ENCODE measurements at places on chromosomes 11 and 22. TPM values are rescaled to one million over a fixed set of nuclear protein-coding genes. Genes with fewer than 3 reads are reported as not detected.

DNA sequence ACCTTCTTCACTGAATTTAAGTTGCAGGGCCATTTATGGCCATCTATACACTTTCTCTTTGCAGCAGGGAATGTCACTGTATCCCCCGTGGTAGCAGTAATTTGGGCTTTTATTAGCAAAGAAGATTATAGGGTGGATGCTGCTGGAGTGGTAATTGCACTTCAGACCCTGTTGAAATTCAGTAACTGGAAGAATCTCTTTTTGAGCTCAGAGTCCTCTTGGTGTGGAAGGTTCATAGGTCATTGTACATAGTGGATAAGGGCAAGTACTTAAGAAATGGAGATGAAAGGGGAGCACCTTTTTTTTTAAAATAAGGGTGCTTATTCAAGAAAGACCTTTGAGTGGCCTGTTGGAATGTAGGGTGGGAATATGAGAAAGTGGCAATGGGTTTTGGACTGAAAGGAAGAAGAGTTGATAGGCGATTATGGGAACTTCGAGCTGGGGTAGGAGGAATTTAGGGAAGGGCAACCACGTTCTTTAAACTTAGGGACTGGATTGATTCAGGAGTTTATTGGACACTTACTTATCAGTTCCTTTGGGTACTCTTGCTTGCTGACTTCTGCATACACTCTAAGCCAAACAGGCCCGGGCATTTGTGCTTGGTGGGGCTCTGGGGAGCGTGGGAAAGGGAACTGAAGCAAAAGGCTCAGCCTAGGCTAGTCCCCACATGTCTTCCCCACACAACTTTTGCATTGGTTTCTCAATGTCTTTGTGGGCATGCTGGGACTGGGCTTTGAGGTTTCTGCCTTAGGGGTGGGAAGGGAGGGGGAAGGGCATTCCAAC, 26.5 kb downstream of the CTNND1 start:
- no peaks in the 10 kb centered on the region for H3K27me3 ChIP-seq
- H3K4me3 ChIP-seq, result peak overlapping the region; percentile 49
- peaks cover 51% of the 10 kb centered on the region for H3K4me1 ChIP-seq
- no peak for DNase-seq
- peak overlapping the region; percentile 91 for H3K27ac ChIP-seq

DNA sequence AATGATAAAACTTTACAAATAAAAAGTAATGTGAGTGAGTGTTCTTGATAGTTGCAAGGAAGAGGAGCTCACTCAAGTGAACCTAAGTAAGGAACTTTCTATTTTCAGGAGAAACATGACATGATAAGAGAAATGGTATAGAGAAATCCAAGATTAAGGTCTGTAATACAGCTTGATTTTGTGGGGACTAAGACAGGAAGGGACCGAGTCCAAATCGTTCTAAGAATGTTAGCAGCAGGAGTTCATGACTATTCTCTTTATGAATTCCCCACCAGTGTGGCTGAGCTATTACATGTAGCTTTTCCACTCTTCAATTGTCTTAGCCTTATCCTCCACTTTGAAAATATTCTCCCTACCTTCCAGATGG, 698.6 kb upstream of the ARHGAP42 start:
- H3K4me3 ChIP-seq, result no peak overlapping the region
- no peak for DNase-seq
- H3K27ac ChIP-seq, result no peak overlapping the region
- H3K36me3 ChIP-seq, result no peaks in the 10 kb centered on the region
- peaks cover 8% of the 10 kb centered on the region for H3K27me3 ChIP-seq
- H3K4me1 ChIP-seq, result peaks cover 20% of the 10 kb centered on the region

GRCh38 chr11:35600331-35600838, 17.9 kb upstream of the FJX1 start:
- DNase-seq, result no peak
- no peaks in the 10 kb centered on the region for H3K36me3 ChIP-seq

DNA sequence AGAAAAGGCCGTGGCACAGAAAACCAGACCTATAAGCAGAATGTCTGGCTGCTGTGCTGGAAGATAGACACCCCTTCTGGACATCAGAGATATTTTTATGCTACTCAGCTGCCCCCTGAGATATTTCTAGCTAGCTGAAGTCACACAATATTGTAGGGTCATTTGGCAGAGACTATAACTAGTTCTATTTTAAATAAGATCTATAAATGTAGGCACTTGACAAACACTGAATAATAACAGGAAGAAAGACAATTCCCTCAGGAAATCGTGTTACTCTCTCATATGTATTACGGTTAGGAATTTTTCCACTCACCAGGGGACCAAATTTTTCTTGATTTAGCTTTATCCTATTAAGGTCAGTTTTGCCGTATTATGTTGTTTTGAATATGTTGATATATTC, 845.4 kb downstream of the OPCML start:
- H3K4me3 ChIP-seq, result no peak overlapping the region
- no peaks in the 10 kb centered on the region for H3K36me3 ChIP-seq
- no peak for DNase-seq
- H3K27me3 ChIP-seq, result peaks cover 46% of the 10 kb centered on the region
- H3K4me1 ChIP-seq, result peaks cover 20% of the 10 kb centered on the region

- H3K27ac ChIP-seq, result no peak overlapping the region
- no peak for DNase-seq
- peaks cover 19% of the 10 kb centered on the region for H3K27me3 ChIP-seq
- H3K4me3 ChIP-seq, result no peak overlapping the region
- peaks cover 39% of the 10 kb centered on the region for H3K4me1 ChIP-seq
- H3K36me3 ChIP-seq, result no peaks in the 10 kb centered on the region
These were observed 105.6 kb downstream of the PKNOX2 start for GRCh38 chr11:125270106-125270505.

DNA sequence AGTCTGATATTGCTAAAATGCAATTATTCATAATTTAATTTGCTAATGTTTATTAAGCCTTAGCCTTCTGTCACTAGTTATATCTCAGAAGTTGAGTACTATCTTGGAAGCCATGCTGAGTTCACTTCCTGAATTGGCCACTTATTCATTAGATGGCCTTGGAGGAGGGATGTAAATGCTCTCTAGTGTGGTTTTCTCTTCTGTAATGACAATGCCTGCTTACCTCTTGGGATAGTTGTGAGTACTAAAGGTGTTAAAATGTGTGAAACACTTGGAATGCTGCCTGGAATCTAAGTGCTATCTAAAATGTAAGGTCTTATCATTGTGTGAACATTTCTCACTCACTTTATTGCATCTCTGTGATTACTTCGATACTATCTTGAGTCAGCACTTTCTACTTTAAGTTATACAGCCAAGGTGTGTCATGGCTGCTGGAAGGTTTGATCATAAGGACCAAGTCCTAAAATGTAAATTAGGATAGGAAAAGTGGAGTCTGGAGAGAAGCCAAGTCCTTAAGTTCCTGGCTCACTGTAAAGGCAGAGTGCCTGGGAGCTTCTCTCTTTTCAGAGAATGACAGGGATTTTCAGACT, 12.4 kb downstream of the GLYATL2 start:
- H3K4me3 ChIP-seq, result no peak overlapping the region
- no peaks in the 10 kb centered on the region for H3K27me3 ChIP-seq
- H3K4me1 ChIP-seq, result no peaks in the 10 kb centered on the region
- no peak overlapping the region for H3K27ac ChIP-seq

DNA sequence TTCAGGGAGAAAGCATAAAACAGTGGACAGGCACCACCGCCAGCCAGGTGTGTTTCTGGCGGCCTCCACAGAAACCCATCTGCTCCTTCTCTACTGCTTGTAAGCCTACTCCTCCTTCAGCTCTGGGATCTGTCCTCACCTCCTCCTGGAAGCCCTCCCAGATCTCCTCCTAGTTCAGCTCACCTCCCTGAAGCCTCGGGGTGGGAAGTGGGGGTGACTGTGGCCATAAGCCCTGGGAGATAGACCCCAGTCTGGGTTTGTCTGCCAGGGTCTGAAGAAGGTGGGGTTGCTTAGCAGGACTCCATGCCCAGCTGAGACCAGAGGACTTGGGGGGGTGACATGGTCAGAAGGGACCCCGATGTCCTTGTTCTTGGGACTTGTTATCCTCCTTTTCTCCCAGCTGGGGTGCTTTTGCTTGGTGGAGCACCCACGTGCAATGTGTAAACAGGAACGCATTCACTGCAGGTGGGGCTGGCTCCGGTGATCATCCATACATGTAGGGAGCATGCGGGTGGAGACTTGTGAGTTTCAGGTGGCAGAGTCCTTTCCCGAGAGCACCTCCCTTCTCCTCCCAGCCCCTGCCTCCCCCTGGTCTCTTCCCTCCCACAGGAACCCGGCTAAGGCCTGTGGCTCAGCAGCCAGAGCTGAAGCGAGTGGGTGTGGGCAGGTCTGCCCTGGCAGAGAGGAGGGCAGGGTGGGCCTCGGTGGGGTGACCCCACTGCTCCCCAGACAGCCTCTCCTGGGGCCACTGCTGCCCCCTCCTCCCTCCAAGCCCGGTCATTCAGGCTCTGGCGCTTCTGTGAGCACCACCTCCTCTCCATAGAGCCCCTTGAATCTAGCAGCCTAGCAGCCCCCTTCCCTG, 25.9 kb downstream of the MRGPRG start:
- H3K27ac ChIP-seq, result no peak overlapping the region
- H3K27me3 ChIP-seq, result peaks cover 11% of the 10 kb centered on the region
- no peak for DNase-seq
- no peak overlapping the region for H3K4me3 ChIP-seq

- H3K27ac ChIP-seq, result peak overlapping the region; percentile 8
- H3K36me3 ChIP-seq, result no peaks in the 10 kb centered on the region
- H3K4me3 ChIP-seq, result peak overlapping the region; percentile 16
These were observed 16.8 kb upstream of the NUP160 start for GRCh38 chr11:47864901-47865300.

DNA sequence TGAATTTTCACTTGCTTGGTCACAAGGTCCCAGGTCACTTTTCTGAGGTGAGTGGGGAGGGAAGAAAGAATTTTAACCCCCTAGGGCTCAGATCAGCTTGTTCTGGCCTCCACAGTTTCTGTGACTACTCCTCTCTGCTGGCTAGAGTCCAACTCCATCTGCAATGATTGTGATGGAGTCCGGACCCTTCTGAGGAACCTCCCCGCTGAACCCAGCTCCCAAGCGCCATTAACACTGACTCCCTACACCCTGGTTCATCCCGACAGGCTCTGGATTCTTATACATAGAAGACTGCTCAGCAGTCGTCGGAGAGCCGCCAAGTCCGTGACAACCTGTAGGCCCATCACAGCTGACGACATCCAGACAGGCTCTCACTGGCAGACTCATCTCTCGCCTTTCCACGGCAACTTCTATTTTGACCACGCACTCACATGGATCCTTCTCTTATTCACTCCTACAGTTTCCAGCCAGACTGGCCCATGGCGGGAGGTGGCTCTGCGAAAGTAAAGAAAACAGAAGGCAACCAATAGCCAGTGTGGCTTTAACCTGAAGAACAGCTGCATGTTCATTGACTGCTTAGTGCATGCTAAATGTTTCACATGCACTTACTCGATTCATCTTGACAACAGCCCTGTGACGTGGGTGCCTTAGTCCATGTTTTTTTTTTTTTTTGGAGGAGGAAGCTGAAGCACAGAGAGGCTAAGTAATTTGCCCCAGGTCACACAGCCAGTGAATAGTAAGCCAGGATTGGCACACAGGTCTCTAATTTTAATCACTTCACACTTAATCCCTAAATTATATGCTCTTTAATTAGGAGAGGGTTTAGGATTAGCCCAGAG, 68.0 kb upstream of the PRDM11 start:
- peaks cover 16% of the 10 kb centered on the region for H3K4me1 ChIP-seq
- no peaks in the 10 kb centered on the region for H3K36me3 ChIP-seq
- H3K4me3 ChIP-seq, result no peak overlapping the region
- peak overlapping the region; percentile 35 for H3K27ac ChIP-seq
- DNase-seq, result no peak

DNA sequence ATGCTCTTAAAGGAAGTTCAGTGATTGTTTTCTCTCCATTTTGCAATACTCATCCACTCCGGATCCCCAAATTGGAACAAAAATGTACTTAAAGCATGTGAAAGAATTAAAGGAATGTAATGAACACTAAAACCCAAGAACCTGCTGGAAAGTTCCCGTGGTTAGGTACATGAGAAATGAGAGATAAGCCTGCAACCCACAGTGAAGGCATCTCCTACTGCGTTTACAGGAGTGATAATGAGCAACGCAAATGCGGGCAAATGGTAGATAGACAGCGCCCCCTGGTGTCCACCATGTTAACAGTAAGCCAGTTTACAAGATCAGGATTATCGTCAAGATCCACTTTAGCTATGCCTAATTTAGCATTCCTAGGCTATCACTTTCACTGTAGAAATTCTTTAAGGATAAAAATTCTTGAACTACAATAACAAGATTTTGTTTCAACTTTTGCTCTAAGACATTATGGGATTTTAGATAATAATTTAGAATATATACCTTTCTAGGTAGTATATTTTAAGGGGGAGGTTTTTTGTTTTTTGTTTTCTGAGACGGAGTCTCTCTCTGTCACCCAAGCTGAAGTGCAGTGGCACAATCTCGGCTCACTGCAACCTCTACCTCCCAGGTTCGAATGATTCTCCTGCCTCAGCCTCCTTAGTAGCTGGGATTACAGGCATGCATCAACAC, 29.9 kb downstream of the ALG9 start:
- no peak overlapping the region for H3K4me3 ChIP-seq
- no peaks in the 10 kb centered on the region for H3K27me3 ChIP-seq
- H3K27ac ChIP-seq, result peak overlapping the region; percentile 25
- H3K36me3 ChIP-seq, result peaks cover 12% of the 10 kb centered on the region

- no peak overlapping the region for H3K27ac ChIP-seq
- no peak overlapping the region for H3K4me3 ChIP-seq
- peaks cover 12% of the 10 kb centered on the region for H3K36me3 ChIP-seq
- no peaks in the 10 kb centered on the region for H3K27me3 ChIP-seq
- DNase-seq, result no peak
These were observed 24.0 kb downstream of the PISD start for GRCh38 chr22:31637891-31638618.

DNA sequence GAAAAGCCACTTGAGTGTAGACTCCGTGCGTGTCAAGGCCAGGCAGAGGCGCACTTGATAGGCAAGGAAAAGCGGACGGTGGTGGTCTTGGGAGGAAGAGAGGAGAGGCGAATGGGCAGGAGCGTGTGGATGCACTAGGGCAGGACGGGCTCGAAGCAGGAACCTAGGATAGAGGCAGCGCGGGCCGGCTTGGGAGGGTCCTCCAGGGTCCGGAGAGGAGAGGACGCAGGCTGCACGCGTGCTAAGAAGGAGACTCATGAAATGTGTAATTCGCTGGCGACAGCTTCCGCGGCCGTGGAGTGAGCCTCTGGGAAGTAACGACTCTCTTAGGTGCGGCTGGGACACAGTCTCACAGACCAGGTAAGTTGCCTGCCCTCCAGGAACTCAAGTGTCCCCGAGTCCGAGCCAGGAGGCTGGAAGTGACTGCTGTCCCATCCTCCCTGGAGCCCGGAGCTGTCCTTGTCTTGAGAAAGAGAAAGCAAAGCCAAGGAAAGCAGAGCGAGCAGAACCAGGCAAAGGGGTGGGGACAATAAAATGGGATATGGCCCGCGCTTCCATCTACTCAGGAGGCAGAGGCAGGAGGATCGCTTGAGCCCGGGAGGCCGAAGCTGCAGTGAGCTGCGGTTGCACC, 874 bp upstream of the IL17RA start:
- H3K36me3 ChIP-seq, result no peaks in the 10 kb centered on the region
- no peaks in the 10 kb centered on the region for H3K4me1 ChIP-seq
- DNase-seq, result no peak

The RAB3IL1 gene
- total RNA-seq, result 2.1 TPM

The GAL gene
- total RNA-seq, result 3.4 TPM

The LIMK2 gene
- total RNA-seq, result 46.6 TPM

The HBE1 gene
- total RNA-seq, result not detected

The MS4A1 gene
- not detected for total RNA-seq
